Cardiac atrium fibroblast (primary cell): ENCODE measurements at places on chromosomes 5 and 9. TPM values are rescaled to one million over a fixed set of nuclear protein-coding genes. Genes with fewer than 3 reads are reported as not detected.

Gene SHOC1
- total RNA-seq, result not detected in 2 replicates

Gene PRUNE2
- total RNA-seq, result 5.2 and 17.8 TPM in 2 replicates

Gene BAAT
- total RNA-seq, result 0.16 TPM in 1 of 2 replicates, not detected in the other

Gene C9orf153
- 0.16 TPM in 1 of 2 replicates, not detected in the other for total RNA-seq
